ENCODE measurements at places on chromosomes 7 and 10. TPM values are rescaled to one million over a fixed set of nuclear protein-coding genes. Genes with fewer than 3 reads are reported as not detected.

DNA sequence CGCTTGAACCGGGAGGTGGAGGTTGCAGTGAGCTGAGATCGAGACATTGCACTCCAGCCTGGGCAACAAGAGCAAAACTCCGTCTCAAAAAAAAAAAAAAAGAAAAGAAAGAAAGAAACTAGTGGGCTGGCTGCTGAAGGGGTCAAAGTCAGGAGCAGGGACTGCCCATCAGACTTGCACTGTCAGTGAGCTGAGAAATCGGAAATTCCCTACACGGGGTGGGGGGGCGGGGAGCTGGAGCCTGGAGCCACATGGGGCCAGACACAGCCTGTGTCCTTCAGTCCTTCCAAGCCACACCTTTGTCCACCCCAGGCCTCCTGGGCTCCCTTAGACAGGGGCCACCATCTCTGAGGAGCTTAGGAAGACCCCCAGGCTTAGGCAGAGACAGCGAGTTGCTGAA is 34.5 kb downstream of the SRRM3 start:
- H3K36me3 ChIP-seq, result no peaks in the 10 kb centered on the region
- peaks cover 24% of the 10 kb centered on the region for H3K4me1 ChIP-seq
- DNase-seq, result no peak

- peaks cover 29% of the 10 kb centered on the region for H3K4me1 ChIP-seq
- no peaks in the 10 kb centered on the region for H3K27me3 ChIP-seq
- H3K27ac ChIP-seq, result peak overlapping the region; percentile 77
- H3K4me3 ChIP-seq, result peak overlapping the region; percentile 85
- peaks cover 2% of the 10 kb centered on the region for H3K36me3 ChIP-seq
Observed at GRCh38 chr10:6145166-6145987, 56.5 kb downstream of the RBM17 start.

GRCh38 chr7:24665564-24666294 is 91.5 kb downstream of the GSDME start:
- DNase-seq, result peak; percentile 27
- no peaks in the 10 kb centered on the region for H3K27me3 ChIP-seq
- H3K4me3 ChIP-seq, result no peak overlapping the region
- no peak overlapping the region for H3K27ac ChIP-seq

GRCh38 chr10:115056186-115056585 is 37.0 kb upstream of the ATRNL1 start:
- peaks cover 4% of the 10 kb centered on the region for H3K27me3 ChIP-seq
- no peak for DNase-seq

LGI1 gene
- not detected for total RNA-seq

CCDC146 gene
- 6.3 TPM for total RNA-seq

AKR1C1 gene
- total RNA-seq, result 2.1 TPM

Data from HCT116 (cell line).